ENCODE measurements at places on chromosomes 3 and 15.
A peak's percentile ranks its signal among the peaks of the same experiment; 100 is the strongest.

- DNase-seq, result no peak
Measured at GRCh38 chr15:54029081-54029480, 50.8 kb downstream of the UNC13C start.

- peak; percentile 57 for DNase-seq
Measured at GRCh38 chr15:63601026-63601703, 4.0 kb downstream of the FBXL22 start.

- DNase-seq, result no peak
Measured at GRCh38 chr3:157460253-157460652, 23.6 kb downstream of the PTX3 start.

- no peak for DNase-seq
Measured at GRCh38 chr3:147431751-147432150, 22.6 kb downstream of the ZIC1 start.

- no peak for DNase-seq
Measured at GRCh38 chr15:92043283-92043682, 189.8 kb downstream of the SLCO3A1 start.

GRCh38 chr15:31345606-31346366 is 19.2 kb downstream of the KLF13 start:
- DNase-seq, result no peak

- DNase-seq, result no peak
Measured at GRCh38 chr15:70596354-70597055, 166.9 kb downstream of the UACA start.

DNA sequence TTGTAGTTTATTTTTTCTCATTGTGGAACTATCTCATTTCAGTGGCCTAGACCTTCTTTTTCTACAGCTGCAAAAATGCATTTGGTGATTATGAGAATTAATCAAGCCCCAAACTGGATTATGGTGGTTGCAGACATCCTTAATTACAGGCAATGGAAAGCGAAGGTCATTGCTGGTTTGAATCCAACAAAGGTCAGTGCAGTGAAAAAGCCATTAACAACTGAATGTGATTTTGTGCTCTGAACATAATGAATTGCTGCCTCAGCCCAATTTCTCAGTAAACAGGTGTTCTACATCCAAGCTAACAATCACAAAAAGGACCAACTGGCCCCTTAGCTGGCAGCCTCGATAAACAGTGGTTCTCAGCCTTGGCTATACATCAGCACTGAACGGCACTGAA is 260.1 kb upstream of the DPPA4 start:
- no peak for DNase-seq

DNA sequence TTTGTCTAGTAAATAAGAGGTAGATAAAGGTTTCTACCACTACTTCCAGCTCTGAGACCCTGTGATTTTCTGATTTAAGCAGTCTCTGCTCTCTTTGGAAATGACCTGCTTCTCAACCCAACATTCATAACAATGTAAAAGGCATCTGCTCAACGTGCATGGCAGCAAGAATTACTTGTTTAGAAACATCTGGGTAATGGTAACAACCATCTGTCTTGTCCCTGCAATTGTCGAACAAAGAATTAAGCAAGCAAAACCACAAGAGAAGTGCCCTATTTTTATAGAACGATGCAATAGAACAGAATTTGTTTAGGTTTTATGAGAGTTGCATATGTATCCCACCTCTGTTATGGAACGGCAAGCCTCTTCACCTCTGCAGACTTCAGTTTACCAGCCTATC is 7.1 kb upstream of the FSIP1 start:
- DNase-seq, result no peak

DNA sequence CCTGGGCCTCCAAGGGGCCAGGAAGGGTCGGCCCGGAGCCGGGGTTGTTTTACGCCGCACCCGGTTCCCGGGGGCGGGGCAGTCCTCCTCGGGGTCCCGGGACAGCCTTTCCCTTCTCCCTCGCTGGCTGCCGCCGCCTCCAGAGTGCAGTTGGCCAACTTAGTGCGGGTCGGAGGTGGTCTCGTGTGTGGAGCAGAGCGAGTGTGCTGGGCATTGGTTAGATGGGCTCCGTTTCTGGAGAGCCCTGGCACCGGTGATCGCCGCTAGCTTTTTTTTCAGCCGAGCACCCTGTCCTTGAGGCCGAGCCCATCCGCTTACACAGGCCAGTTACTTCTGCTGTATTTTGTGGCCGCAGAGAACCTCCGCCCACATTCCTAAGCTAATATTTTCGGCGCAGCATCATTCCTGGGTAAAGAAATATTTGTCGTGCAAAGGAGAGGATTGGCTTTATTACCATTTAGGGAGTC is 585 bp downstream of the KIF23 start:
- no peak for DNase-seq

- no peak for DNase-seq
Measured at GRCh38 chr3:59970376-59970775, 920.6 kb upstream of the CFAP20DC start.

DNA sequence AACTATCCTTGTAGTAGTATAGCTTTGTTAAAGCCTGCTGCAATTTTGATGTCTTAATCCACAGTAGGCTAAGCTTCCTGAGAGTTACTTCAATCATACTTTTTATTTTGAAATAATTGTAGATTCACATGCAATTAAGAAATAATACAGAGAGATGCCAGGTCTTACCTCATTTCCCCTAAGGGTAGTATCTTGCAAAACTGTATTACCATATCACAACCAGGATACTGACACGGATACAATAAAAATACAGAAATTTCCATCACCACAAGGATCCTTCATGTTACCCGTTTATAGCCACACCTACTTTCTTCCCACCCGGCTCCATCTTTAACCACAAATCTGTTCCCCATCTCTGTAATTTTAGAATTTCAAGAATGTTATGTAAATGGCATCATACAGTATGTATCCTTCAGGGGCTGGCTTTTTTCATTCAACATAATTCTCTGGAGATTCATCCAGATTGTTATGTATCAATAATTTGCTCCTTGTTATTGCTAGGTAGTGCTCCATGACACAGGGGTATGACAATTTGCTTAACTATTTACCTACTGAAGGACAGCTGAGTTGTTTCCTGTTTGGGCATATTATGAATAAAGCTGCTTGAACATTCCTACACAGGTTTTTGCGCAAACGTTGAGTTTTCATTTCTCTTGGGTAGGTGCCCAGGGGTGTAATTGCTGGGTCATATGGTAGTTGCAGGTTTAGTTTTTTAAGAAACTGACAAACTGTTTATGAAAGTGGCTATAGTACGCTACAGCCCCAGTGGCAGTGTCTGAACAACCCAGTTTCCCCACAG is 21.6 kb downstream of the BDH1 start:
- no peak for DNase-seq

- DNase-seq, result no peak
Measured at GRCh38 chr15:90903733-90904536, 833 bp downstream of the MAN2A2 start.

- no peak for DNase-seq
Measured at GRCh38 chr3:60743631-60744164, 507.6 kb downstream of the FHIT start.

GRCh38 chr3:56855856-56856512 is 54.2 kb upstream of the ARHGEF3 start:
- DNase-seq, result peak; percentile 17

DNA sequence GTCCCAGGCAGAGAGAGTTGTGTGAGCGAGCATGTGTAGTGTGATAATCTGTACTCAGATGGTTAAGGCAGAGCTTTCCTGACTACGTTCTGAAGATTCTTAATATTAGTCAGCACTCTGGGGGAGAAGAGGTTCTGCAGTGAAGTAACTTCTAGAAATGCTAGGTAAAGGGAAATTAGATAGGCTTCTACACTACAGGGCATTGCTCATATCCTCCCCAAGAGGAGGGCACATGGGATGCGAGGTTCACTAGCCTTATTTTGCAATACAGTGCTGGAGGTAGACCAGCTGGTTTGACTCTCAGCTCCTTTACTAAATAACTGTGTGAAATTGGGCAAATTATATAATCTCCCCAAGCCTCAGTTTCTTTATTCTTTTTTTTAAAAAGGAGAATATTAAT is 300.3 kb upstream of the PDZRN3 start:
- DNase-seq, result no peak

DNA sequence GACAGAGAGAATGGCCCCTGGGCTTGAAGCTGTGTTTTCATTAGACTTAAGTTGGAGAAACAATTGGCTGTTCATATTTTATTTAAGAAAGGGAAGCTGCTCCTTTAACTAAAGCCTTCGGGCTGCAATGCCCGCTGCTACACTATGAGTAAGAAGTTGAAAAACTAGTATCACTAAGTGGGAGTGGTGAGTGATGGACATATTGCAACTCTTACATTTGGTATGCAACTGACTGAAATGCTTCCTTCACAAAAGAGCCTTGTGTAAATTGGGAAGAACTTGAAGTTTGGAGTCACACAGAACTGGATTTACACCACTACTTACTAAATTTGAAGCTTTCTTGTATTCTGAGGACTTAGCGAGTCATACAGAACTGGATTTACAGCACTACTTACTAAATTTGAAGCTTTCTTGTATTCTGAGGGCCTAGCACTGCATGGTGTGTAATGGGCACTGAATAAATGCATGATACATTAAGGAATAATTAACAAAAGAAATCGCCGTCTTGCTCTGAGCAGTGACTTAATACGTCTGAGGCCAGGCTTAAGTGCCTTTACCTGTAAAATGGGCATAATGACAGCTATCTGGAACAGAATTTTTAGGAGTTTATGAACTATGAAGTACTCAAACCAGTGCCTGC is 149.5 kb downstream of the RYR3 start:
- DNase-seq, result no peak

GRCh38 chr3:32460031-32460749 is 42.5 kb downstream of the CMTM6 start:
- DNase-seq, result peak; percentile 96

DNA sequence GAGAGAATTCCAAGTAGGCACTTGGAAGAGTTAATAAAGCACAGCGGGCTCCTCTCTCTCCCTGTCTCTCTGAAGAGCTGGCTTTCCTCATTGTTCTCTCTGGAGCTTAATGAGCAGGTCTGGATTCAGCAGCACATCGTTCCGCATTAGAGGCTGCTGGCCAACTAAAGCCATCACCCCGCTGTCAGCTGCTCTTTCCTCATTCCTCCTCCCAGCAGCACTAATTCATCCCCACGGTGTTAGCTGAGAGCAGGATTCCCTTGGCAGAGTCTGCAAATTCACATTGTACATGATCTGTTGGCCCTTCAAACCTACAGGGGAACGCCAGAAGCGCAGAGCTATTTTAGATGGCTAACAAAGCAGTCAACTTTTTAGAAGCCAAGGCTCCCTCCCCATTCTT is 44.2 kb downstream of the SGO1 start:
- no peak for DNase-seq

GRCh38 chr3:94423578-94423977 is 360.7 kb downstream of the NSUN3 start:
- no peak for DNase-seq

GRCh38 chr15:86634992-86635638 is 555.4 kb downstream of the AGBL1 start:
- DNase-seq, result no peak

DNA sequence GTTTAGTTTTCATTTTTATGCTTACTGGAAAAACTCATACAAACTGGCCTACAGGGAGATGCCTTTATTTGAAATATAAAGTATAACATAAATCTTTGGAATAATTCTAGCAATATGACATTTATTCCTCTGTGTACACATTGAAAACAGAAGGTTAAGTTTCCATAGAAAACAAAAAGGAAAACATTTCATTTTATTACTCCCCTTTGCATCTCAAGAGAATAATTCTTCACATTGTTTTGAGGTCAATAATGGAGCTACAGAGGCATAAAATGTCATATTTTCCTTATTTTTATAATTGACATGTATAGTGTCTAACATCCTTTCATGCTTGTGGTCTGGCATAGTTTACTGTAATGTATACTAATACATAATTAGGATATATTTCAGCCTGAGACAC is 187.6 kb upstream of the AGTR1 start:
- DNase-seq, result no peak

All from CD4-positive, alpha-beta T cell treated with Interleukin-17A for 1 hour (primary cell).